GM23248 (cell line): ENCODE measurements at places on chromosomes 16 and 17.

- DNase-seq = no peak
Measured at GRCh38 chr17:36854982-36855381, 82.3 kb upstream of the LHX1 start.

GRCh38 chr17:66564992-66565465 lies 262.6 kb downstream of the PRKCA start:
- DNase-seq = peak; percentile 45

DNA sequence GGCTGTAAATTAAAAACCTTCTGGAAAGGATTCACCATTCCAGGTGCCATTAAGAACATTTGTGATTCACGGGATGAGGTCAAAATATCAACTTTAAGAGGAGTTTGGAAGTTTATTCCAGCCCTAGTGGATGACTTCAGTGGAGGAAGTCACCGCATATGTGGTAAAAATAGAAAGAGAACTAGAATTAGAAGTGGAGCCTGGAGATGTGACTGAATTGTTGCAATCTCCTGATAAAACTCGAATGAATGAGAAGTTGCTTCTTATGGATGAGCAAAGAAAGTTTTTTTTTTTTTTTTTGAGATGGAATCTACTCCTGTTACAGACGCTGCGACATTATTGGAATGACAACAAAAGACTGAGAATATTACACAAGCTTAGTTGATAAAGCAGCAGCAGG lies 26.7 kb downstream of the CCL4 start:
- no peak for DNase-seq

DNA sequence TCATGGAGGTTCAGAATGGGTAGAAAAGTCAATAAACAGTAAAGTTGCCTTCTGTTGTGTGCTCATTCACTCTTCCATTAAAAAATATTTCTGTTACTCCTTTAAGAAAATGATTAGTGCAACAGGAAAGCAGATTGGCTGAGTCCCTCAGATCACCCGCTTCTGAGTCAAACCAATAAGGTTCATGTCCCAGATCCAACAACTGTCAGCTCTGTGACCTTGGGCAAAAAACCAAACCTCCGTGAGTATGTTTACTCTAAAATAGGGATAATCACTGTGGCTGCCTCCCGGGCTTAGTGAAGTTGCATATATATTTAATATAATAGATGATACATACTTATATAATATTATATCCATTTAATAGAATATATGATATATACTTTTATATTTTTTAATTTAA lies 698.5 kb upstream of the RBFOX1 start:
- DNase-seq = no peak

- DNase-seq = no peak
Measured at GRCh38 chr17:52419229-52419641, 260.7 kb upstream of the CA10 start.
